ENCODE measurements at places on chromosomes 7 and 10.

- DNase-seq, result no peak
These were observed 43.2 kb downstream of the PCLO start for GRCh38 chr7:83119494-83119893.

DNA sequence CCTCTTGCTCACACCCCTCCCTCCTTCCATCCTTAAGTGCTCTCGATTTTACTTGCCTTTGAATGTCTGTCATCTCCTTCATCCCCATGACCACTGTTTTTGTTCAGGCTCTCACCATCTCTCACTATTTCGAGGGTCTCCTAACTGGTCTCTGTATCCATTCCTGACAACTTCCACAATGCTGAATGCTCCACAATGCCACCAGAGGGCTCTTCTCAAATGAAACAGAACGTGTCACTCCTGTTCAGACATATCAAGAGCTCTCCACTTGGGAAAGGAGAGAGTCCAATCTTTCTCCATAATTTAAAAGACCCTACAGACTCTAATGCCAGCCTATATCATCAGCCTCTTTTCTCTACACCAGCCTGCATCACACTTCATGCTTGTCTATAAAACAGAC, 9.0 kb upstream of the SLC13A1 start:
- no peak for DNase-seq

GRCh38 chr7:144452064-144452463, 48.6 kb upstream of the NOBOX start:
- DNase-seq, result no peak

- no peak for DNase-seq
These were observed 56.0 kb downstream of the CAMK2B start for GRCh38 chr7:44269417-44269816.

DNA sequence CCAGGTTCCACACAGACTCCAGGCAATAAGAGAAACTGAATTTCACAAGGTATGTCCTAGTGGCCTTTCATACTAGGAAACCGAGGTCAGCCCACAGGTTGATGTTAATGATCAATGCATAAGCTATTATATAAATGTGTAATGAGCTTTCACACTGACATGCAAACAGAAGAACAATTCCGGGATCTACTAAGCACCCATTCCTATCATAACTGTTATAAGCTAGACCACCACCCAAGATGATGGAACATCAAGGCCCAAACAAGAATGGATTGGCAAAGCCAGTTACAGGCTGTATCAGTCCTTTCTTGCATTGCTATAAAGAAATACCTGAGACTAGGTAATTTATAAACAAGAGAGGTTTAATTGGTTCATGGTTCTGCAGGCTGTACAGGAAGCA, 15.2 kb downstream of the SORBS1 start:
- no peak for DNase-seq

- no peak for DNase-seq
These were observed 18.0 kb downstream of the MACC1 start for GRCh38 chr7:20199015-20199737.
